Effector CD4-positive, alpha-beta T cell (primary cell): ENCODE measurements at places on chromosomes 12 and 14.

DNA sequence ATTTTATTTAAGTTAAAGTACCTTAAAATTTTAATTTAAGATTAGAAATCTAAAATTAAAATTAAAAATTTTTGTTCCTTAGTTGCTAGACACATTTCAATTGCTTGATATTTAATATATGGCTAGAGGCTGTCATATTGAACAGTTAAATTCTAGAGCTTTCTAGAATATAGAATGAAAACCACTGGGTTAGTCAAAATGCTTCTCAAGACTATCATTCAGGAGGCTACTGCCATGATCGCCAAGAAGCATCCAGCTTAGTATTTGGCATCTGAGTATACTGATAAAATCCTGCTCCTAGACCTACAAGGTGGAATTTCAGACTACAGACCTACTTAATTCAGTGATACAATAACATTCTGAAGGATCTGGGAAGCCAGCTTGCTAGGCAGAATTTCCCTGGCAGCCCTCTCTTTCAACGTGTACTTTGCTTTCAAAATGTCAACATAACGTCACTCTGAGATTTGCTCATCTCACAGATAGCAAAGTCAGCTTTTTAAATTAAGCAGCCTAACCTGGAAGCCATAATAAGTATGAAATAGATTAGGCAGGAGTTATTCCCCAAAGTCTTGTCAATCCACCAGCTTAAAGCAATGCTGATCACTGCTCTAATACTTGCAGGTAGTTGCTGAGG lies 525.8 kb downstream of the FSCB start:
- no peak for DNase-seq

DNA sequence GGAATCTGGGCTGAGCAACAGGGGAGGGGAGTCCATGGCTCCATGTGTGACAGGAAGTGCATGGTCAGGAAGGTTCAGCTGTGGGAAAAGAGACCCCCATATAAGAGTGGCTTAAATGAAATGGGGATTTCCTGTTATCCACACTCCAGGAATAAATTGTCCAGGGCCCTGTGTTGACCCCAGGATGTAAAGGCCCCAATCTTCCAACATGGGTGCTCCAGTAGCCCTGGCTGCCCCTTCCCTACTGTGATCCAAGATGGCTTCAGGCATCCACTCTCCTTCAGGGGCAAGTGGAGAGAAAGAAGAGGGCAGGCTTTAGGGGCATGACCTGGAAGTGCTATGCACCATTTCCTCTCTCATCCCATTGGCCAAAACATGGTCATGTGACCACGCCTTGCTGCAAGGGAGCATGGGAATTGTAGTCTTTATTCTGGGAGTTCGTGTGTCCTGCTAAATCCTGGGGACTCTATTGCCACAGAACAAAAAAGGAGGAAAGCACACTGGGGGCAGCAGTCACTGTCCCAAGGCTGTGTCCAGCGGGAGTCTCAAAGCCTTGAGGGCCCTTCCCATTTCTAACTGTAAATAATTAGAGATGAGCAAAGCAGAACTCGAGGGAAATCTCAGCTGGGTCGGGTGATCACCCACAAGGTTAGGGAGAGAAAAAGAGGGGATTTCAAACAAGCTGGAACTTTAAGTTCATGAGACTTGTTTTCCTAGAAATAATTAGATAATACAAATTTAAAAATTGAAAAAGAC lies 289.2 kb downstream of the ADGRD1 start:
- DNase-seq: no peak

DNA sequence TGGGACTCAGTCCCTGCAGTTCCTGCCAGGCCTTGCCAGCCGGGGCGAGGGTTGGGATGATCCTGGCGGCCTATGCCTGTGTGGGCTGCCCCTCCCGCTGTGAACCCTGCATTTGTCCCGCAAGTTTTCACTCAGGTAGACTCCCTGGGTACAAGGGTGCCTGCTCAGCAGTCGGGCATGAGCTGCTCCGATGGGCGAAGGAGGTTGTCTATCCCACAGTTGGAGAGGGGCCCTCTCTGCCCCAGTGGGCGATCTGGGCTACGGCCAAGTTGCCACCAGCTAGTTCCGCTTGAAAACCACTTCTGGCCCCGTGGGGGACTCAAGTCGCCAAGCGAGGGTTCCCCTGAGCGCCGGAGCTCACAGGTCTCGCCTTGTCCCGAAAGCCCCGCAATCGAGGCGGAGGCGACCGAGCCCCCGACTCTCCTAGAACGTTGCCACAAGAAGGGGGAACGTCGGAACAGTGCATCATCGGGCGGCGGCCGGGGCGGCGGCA lies 365 bp upstream of the TPI1 start:
- DNase-seq: no peak

GRCh38 chr14:75995372-75996041 lies 9.9 kb downstream of the IFT43 start:
- DNase-seq: no peak

GRCh38 chr14:103045371-103045869 lies 11.9 kb downstream of the CDC42BPB start:
- no peak for DNase-seq

DNA sequence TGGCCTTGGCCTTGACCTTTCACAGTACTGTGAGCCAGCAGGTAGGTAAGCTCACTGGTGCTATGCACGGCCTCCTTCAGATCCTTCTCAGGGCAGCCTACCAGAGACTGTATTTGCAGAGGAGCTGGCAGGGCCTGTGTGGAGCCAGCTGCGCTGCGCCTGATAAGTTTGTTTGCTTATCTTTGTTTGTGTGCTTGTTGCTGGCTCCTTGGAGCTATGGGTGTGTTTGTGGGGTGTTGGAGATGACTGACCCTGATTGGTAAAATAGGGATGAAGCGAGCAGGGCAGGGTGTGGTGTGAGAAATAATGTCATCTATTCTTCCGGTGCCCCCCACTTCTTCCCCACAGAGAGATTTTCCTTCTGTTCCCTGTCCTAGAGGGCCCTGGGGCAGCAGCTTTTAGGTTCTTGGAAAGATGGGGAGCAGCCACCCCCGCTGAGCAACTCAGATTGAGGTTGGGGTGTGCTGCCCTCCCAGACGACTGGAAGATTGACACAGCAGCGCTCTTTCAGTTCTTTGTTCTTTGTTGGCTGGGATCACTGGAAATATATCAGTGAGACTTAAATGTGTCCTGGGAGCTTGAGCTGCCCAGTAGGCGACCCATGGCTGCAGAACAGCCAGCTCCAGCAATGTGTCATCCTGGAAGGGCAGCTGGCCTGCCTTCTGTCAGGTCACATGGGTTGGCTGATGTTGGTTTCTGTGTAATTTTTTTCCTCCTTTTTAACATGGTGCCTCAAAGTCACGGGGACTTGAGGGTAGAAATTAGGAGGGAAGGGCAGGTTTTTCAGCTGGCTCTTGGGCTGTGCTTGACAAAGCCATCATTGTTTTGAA lies 19.6 kb downstream of the MLXIP start:
- no peak for DNase-seq

DNA sequence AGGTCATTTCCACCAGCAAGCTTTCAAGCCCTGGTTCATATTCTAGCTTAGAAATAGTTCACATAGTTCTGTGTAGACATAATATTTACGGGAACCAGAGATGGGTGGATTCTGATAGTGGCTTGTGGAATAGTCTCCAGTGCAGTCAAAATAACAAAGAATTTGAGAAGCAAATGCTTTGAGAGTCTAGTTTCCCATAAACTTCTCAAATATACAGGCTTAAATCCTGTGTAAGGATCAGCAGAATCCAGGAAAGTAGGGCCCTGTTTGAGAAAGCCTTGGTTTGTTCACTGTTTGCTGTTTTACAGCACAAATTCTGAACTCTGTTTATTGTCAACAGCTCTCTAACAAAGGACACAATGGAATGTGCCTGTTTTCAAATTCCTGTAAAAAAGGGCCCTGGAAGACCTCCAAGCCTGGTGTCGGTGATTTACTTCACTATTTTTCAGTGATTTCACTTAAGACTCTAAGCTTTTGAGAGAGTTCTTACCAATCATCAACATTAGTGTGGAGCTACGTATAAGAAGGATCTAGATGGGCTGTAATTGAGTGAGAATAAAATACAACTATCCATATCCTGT lies 11.4 kb upstream of the FOS start:
- DNase-seq: no peak
